Forelimb muscle (tissue), 1 donor: ENCODE measurements at places on chromosomes 5 and 9.

- no peak for DNase-seq
These were observed 138.1 kb downstream of the ADAMTS12 start for GRCh38 chr5:33753704-33754103.

- DNase-seq, result no peak
These were observed 6.1 kb upstream of the MRNIP start for GRCh38 chr5:179864686-179865085.

DNA sequence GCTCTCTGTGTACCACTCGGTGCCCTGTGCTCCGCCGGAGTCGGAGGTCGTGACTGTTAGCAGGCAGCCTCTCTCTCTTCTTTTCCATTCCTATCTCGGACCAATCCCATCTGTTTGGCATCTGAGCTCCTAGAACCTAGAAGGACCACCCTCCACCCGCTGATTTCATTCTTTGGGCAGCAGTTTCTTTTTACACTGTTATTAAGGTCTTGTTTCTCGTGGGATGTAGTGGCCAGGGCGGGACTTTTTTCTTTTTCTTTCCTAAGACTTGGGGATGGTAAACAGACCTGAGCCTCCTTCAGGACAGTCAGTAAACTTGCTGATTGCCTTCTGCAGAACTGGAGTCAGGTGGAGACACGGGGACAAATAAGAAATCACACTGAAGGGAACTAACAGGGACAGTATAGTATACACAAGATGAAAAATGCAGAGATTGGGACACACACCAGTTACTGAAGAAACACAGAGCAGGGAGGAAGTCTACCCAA lies 500 bp downstream of the URM1 start:
- no peak for DNase-seq

- DNase-seq, result no peak
These were observed 6.2 kb upstream of the CPEB4 start for GRCh38 chr5:173881811-173882575.

DNA sequence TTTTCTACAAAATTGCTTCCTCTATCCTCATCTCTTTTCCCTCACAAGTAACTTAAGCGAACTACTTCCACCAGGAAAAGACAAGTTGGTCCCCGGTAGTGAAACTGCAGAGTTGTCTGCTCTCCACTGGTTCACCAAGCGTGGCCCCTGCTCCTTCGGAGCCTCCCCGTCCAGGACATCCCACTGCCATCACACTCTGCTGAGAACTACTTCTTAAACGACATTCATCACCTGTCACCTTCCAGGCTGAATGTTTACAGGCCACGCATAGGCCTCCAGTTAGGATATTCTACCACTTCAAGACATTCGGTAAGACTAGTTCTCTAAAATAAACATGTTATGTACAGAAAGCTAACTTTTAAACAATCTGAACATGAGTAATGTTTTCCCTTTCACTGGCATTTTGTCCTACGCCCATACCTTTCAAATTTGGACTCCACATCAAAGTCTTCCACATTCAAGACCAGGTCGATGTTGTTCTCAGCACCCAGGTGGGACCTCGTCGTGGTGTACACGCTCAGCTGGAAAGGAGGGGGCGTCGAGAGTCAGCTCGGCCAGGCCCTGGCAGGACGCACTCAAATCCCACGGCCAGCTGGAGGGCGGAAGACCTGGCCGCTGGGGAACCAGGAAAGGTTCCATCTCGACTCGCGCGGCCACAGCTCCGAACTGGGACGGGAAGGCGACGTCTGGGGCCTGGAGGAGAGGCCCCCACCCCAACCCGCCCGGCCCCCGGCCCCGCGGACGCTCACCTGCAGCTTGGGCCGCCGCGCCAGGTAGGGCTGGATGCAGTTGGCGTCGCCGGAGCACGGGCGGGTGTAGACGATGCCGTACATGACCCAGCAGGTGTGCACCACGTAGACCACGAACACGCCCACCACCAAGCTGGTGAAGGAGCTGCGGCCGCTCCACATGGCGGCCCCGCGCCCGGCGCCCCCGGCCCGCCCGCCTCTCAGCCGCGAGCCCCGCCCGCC lies 683 bp downstream of the CLPTM1L start:
- DNase-seq, result no peak

- no peak for DNase-seq
These were observed 22.5 kb upstream of the GLIPR2 start for GRCh38 chr9:36113999-36114398.

- DNase-seq, result no peak
These were observed 390.0 kb upstream of the PCSK5 start for GRCh38 chr9:75500479-75500878.

DNA sequence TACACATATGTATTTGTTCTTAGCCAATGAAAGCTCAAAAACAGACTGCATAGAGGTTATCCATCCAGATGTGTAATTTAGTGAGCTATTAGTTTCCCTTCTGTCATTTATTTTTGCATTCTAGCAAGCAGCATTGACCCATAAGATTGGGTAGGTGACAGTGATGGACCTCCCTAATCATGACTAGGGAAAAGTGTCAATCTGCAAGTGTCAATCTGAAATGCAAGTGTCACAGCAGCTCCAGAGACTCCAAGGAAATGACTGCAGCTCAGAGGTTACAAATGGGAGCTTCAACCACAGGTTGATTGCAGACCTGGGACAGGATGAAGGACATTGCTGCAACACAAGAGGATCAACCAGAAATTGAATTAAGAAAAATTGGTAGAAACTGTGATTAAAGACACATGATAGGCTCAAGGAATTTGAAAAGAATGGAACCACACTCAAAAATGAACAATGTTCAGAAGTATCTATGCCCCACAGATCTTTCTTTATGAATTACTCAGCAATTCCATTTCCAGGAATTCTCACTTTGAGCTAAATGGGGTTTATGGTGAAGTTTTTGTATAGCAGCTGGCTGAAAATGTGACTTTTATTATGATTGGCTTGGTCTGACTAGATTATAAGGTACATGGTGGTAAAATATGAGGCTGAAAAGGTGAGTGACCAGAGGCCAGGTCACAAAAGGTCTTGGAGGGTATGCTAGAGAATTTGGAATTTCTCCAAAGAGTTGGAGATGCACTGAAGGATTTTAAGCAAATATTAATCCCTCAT lies 59.6 kb upstream of the HTR4 start:
- no peak for DNase-seq

DNA sequence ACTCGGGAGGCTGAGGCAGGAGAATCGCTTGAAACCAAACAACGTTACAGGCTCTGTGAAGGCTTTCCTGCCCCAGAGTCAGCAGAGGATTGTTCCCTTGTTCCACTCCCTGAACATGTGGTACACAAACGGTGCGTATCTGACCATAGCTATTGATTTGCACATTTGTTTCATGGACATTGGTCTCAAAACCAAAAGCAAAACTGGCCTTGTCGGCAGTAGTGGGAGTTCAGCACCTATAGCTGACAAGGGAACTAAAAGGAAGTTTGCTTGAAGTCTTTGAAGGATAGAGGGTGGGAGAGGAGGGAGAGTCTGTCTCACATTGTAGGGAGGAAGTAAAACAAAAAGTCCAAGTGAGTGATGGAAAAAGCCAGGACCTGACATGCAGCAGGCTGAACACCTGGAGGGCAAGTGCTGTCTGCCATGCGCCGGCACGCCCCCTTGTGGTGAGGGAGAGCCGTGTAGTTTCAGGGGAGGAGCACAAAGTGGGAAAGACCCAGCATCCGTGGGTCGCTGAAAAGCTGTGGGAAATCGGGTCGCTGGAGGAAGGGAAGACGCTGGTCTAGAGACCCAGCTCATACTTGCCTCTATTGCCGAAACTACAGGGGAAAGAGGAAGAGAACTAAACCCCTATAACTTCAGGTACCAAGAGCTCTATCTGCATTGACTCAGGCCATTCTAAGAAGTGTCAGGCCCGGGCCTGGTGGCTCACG lies 58.0 kb downstream of the RAD23B start:
- no peak for DNase-seq

DNA sequence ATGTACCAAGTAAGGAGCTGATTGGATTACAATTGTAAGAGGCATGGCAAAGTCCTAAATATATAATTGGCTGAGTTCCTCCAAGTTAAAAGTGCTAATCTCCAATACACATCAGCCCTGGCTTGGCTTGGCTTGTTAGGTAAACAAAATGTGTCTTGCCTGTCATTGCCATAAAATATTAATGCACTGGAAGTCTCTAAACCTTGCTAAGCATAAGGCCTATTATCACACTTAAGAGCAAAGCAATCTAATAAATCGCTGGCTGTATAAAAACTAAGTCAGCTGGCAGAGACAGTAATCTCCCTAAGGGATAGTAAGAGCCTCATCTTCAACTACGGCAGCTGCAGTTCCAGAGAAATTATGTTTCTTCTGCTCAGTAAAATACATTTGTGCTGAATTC lies 418.6 kb upstream of the GRAMD2B start:
- peak; percentile 59 for DNase-seq

GRCh38 chr5:33319151-33319550 lies 121.6 kb upstream of the TARS1 start:
- no peak for DNase-seq

DNA sequence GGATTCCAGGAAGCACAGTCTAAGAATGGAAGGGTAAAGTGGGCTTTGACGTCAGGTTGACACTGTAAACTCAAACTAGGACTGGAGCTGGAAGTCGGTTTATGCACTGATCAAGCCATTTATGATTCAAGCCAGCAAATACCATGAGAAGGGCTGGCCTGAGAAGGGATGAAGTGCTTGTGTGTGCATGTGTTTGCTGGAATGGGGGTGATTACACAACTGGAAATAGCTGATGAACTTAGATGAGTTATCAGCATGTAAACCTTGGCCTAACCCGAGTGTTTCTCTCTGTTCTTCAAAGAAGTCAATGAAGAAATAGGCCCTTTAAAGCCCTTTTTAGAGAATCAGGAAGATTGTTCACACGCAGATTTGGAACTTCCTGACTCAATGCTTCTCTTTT lies 287.6 kb downstream of the RFX3 start:
- DNase-seq, result no peak

- DNase-seq, result no peak
These were observed 74.6 kb downstream of the USP20 start for GRCh38 chr9:129909851-129910250.

- no peak for DNase-seq
These were observed 162.3 kb upstream of the PPP2R2B start for GRCh38 chr5:147040856-147041255.

- no peak for DNase-seq
These were observed 170.8 kb downstream of the SGCD start for GRCh38 chr5:156497804-156498208.

DNA sequence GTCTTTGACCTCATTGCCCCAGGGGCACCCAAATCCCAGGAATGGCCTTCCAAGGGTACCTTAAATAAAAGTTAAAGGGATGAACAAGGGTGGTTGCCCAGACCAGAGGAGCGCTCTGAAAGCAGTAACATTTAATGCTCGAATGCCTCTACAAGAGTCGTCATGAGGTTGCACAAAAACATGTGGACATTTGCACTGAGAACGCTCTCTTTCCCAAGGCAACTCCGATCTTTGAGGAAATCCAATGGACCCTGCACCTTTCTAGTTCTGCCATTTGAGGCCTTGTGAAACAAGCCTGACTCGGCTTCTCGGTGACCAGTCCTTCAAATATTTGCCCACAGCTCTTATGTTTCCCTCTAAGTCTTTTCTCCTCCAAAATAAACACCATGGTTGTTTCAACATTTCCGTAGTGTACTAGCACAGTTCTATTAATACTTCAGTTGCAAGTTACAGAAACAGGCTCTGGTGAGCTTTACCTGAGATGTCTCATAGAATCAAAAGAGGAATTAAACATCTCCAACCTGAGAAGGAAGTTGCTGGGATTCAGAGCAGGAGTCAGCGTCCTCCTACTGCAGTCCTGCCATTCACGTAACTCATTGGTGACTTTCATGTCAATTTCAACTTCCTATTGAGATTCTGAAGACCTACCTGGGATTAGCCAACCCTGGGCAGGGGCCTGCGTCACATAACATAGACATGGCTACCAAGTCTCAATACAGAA lies 168.8 kb upstream of the RAI14 start:
- DNase-seq, result no peak

DNA sequence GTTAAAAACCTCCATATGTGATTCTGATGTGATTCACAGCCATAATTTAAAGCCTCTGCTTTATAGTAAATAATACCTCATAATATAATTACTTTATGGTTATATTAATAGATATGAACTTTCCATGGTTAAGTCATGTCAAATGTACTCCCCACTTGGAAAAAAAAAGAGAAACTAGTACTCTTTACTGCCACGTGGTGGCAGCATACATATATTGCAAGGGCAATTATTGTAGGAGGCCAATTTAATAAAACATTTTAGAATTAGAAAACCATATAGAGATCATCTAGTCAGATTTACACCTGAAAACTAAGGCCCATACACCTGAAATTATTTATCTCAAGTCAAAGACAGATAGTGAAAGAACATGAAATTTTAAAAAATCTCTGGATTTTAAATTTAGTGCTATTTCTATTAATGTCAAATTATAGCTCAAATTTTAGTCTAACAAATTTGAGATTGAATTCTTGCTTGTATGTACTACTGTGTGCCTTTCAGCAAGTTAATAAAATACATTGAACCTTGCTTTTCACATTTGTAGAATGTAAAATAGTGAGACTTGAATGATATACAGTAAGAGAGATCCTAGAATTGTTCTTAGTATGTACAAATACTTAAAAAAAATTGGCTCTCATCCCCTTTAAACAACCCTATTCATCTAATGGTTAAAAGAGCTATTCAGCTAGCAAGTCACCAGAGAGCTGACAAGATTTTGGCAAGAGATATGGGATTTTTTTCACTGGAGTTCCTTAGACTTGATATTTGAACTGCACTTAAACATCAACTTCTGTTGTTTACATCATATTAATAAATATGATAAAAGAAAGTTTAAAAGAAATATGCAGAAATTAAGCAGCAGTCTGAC lies 603.8 kb downstream of the TLE4 start:
- no peak for DNase-seq

DNA sequence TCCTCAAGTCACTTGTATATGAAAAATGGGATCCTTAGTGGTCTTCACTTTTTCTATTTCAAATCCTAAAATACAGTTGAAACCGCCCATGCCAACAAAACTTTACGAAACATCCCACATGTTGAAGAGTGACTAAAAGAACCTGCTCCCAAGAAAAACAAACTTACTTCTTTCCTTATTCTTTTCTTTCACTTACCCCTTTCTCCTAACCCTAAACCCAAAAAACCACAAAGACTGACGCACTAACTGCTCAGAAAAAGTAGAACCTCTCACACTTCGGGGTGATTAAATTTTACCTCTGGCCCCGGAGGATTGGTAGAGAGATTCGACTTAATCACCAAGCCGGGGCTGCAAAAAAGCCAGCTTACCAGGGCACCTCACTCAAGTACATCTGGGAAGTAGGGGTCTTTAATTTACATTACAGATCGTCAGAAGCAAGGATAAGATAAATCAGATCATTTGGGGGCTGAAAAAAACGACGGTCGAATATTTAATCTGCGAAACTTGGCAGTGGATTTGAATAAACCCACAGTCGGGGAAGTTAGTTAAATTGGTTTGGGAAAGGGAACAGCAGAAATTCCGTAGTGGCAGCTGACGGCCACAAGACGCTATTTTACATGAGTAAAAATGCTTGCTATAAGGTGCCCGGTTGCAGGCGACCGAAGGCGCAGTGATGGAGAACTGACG lies 1.3 kb downstream of the CDO1 start:
- DNase-seq, result no peak

- peak; percentile 55 for DNase-seq
These were observed 100.4 kb downstream of the TTLL11 start for GRCh38 chr9:121992571-121993212.
